Esophagus muscularis mucosa (tissue), 4 donors: ENCODE measurements at places on chromosomes 2 and 18. TPM values are rescaled to one million over a fixed set of nuclear protein-coding genes. Genes with fewer than 3 reads are reported as not detected.

AGXT gene
- total RNA-seq = not detected

AQP12A gene
- not detected for total RNA-seq

MAPK4 gene
- total RNA-seq = 6.2 TPM

ZBTB7C gene
- total RNA-seq = 6.3 TPM

FIGN gene
- total RNA-seq = 12.0 TPM

ADD2 gene
- 7.0 TPM for total RNA-seq

THAP4 gene
- 60.2 TPM for total RNA-seq

CMPK2 gene
- total RNA-seq = 7.3 TPM

SCN3A gene
- 1.8 TPM for total RNA-seq

RAB27B gene
- 0.42 TPM for total RNA-seq

KIF5C gene
- 3.1 TPM for total RNA-seq

SCLY gene
- total RNA-seq = 14.3 TPM

TCF7L1 gene
- total RNA-seq = 23.2 TPM

SLC8A1 gene
- total RNA-seq = 166 TPM

SIX3 gene
- total RNA-seq = 0.19 TPM

PROKR1 gene
- not detected for total RNA-seq

GALR1 gene
- under 0.01 TPM for total RNA-seq

CLEC4F gene
- total RNA-seq = 0.13 TPM

BMP10 gene
- total RNA-seq = not detected

UNC50 gene
- total RNA-seq = 37.8 TPM

REG1B gene
- not detected for total RNA-seq

FOXD4L1 gene
- total RNA-seq = 0.42 TPM

TNFRSF11A gene
- 2.2 TPM for total RNA-seq

SCYGR4 gene
- total RNA-seq = not detected

METTL8 gene
- 28.2 TPM for total RNA-seq

C1QL2 gene
- total RNA-seq = not detected

CCDC74A gene
- 4.2 TPM for total RNA-seq

GKN1 gene
- total RNA-seq = not detected

ERFE gene
- total RNA-seq = not detected

SERPINB11 gene
- not detected for total RNA-seq

STARD6 gene
- not detected for total RNA-seq

SNTG2 gene
- total RNA-seq = 7.4 TPM

KATNAL2 gene
- 0.50 TPM for total RNA-seq

VPS54 gene
- 19.0 TPM for total RNA-seq

IL18R1 gene
- total RNA-seq = 7.5 TPM

TSPYL6 gene
- not detected for total RNA-seq

MPV17 gene
- total RNA-seq = 46.7 TPM

AGFG1 gene
- total RNA-seq = 73.4 TPM

C2orf72 gene
- total RNA-seq = 0.83 TPM

NFATC1 gene
- 15.0 TPM for total RNA-seq

AQP12B gene
- not detected for total RNA-seq

ACKR3 gene
- 50.5 TPM for total RNA-seq

KDM3A gene
- total RNA-seq = 47.2 TPM

DLX1 gene
- not detected for total RNA-seq

KCNF1 gene
- total RNA-seq = 38.2 TPM

RBKS gene
- total RNA-seq = 1.7 TPM

ANTXR1 gene
- 86.3 TPM for total RNA-seq

AMER3 gene
- not detected for total RNA-seq

KCNIP3 gene
- total RNA-seq = 15.8 TPM

CRYBA2 gene
- total RNA-seq = not detected

ALS2 gene
- 14.7 TPM for total RNA-seq

TEKT4 gene
- not detected for total RNA-seq
